ENCODE measurements at places on chromosomes 16 and 17. TPM values are rescaled to one million over a fixed set of nuclear protein-coding genes. Genes with fewer than 3 reads are reported as not detected.

The TVP23B gene
- 31.1 TPM for total RNA-seq

The JPH3 gene
- total RNA-seq: 0.63 TPM

The NACA2 gene
- total RNA-seq: not detected

The ZG16B gene
- total RNA-seq: not detected

The FA2H gene
- 0.92 TPM for total RNA-seq

The XAF1 gene
- total RNA-seq: 35.3 TPM

DNA sequence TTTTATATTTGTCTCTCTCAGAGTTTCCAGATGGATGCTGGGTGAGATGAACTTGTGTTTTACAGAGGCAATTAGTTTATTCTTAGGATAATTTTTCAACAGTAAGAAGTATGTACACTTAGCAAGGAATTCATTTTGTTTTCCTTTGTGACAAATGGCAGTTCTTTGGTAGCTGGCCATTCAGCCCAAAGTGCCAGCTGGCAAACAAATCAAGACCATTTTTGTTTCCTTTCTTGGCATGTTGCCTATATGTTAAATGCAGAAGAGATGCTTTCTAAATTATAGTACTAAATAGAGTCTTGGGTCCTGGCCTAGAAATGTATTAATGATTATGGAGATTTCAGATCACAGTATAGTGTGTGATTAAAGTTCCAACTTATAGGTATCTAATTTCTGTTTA, 337.1 kb downstream of the CNTNAP4 start:
- no peak for DNase-seq

DNA sequence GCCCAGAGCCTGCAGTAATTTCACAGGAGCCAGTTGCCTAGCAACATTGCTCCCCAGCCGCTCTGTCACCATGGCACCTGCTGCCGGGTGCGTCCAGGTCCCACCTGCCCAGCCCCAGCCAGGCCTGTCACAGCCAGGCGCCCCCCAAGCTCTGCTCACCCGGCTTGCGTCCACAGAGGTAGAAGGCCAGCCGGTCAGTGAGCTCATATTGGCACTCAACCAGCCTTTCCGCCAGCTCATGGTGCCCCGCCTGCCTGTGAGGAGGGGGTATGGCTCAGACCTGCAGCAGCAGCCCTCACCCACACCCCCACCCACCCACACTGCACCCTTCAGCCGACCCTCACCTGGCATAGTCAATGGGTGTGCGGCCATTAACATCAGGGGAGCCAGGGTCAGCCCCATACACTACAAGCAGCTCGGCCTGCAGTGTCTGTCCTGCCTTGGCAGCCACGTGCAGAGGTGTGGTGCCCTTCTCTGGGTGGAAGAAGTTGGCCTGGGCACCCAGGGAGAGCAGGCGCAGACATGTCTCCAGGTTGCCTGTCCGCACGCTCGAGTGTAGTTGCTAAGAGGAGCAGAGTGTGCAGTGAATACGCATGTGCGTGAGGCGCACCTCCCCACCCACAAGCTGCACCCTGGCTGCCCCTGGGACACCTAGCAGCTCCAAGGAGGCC, 7.7 kb downstream of the GIT1 start:
- no peak for DNase-seq

DNA sequence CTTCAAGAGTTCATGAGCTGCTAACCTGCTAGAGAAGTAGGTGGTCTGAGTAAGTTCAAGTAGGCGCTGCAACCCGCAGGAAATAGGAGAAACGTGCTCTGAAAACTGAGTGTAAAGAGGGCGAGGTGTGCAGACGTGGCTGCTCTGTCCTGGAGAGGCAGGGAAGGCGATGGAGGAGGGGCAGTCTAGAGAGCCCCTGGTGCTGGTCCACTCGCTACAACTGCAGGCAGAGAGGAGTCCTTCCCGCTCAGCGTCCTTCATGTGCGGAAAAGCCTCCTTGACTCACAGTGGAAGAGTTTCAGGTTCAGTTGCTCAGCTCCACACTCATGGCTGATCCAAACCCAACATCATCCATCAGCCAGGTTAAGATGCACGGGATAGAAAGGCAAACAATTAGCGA, 12.1 kb downstream of the ABCA3 start:
- DNase-seq: no peak

DNA sequence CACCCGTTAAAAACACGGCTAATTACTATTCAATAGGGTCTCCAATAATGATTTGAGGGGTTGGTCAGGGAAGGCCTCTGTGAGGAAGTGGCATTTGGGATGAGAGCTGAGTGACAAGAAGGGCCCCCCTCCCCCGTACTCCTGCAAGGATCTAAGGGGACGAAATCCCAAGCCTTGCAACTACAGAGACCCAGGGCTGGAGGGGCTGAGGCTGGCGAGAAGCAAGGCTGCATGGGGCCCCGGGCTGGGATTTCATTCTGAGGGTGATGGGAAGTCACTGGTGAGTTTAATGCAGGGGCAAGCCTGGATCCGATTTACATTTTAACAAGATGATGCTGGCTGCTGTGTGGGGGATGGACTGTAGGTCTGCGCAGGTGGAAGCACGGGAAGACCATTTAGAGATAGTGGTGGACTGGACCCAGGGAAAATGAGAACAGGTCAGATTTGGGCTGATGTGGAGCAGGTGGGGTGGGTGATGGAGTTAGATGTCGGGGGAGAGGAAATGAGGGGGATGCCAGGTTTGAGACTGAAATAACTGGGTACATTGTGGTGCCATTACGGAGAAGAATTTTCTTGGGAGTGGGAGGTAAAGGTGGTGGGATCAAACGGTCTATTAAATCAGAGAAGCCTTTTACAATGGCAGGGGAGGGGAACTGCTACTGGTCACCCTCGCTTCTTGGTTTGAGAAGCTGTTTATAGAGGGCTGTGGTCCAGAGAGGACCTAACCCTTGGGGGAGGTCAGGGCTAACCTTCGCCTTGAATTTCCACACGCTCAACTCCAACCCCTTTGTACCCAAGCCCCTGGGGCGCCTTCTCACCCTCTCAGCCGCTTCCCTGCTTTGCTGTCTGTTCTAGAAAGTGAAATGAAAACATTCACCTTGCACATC, 932 bp upstream of the MYBBP1A start:
- DNase-seq: no peak

- DNase-seq: no peak
Observed at GRCh38 chr17:74467221-74467951, 952 bp downstream of the CD300A start.

DNA sequence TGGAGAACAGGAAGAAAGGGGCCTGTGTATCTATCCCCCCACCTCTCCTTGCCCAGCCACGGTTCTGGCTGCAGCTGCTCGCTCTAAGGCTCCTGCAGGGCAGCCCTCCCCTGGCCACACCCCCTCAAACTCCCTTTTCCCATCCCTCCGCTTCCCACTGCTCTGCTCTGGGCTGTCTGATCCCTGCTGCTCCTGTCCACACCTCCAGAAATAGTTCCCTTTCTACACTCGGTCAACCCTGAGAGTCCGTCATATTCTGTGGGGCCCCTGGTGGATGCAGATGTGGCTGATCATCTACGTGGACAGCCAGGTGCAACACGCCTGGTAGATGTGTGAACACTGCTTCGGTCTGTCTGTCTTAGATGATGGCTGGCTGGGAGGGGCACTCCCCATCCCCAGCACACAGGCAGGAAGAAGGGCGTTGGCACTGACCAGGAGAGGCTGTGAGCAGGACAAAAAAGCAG, 19.3 kb upstream of the KRT19 start:
- no peak for DNase-seq

DNA sequence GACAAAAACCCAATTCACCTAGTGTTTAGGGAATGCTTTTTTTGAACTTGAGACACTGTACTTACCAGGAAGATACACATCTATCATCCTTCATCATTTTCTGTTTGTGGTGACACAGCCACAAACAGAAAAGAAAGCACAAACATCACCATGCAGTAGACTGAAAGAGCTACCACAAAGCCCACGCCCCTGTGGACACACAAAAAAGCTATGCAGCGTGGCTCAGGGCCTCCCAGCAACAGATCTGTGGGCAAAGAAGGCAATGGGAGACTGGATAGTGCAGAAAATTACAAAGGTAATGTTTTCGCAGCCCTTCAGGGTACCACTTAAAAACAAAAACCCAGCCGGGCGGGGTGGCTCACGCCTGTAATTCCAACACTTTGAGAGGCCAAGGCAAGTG, 9.6 kb downstream of the COTL1 start:
- DNase-seq: no peak

- DNase-seq: no peak
Observed at GRCh38 chr17:14451729-14452191, 150.9 kb downstream of the HS3ST3B1 start.

- no peak for DNase-seq
Observed at GRCh38 chr16:69476920-69477443, 52.6 kb downstream of the CYB5B start.

DNA sequence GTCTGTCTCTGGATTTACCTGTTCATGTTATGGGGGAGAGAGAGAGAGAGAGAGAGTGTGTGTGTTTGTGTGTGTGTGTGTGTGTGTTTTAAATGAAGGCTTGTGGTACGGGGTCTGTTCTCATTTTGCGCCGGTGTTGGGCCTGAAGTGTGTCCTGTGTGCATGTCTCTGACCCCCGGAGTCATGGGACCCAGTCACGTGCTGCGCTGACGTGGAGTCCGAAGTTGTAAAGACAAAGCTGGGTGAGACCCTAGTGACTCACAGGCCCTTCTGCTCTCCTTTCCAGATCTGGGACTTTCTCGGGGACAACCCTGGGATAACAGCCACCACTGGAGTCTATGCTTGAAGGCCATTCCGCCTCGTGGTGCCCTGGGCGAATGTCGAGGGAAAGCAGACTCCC, 35.0 kb downstream of the JPH3 start:
- no peak for DNase-seq

DNA sequence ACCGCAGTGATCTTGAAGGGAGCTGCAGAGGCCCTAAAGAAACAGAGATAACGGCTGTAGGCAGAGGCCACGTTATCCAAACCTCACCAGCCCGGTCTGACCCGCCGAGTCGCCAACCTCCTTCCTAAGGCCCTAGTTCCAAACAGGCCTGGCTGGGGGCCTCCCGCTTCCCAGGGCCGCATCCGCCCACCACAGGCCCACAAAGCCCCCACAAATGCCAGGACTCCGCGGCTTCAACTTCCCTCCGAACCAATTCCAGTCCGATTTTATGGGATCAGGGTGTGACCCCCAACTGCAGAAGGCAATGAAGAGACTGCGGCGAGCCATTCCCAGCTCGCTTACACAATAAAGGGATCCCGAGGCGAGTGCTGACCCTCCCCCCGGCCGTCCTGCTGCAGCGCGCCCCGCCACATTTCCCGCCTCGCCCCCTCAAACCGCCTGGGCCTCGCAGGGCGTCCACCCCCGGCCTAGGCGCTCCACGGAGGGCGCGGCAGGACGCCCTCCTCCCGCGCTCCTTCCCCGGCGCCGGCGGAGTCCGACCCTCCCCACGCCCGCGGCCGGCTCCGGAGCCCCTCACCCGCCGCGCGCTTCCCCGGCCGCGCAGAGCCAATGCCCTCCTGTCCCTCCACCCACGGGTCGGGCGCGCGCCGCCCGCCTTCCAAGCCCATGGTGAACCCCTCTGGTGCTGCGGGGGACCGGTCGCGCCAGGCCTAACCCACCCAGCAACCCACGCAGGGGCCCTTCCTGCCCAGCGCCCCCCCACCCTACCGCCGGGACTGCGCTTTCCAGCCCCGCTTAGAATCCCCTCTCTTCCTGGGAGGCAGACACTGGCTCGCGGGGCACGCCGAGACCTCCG, 926 bp downstream of the MYH10 start:
- no peak for DNase-seq

GRCh38 chr17:8315764-8316217, 5.8 kb downstream of the ARHGEF15 start:
- no peak for DNase-seq

- no peak for DNase-seq
Observed at GRCh38 chr17:63595132-63595531, 5.6 kb upstream of the TACO1 start.

DNA sequence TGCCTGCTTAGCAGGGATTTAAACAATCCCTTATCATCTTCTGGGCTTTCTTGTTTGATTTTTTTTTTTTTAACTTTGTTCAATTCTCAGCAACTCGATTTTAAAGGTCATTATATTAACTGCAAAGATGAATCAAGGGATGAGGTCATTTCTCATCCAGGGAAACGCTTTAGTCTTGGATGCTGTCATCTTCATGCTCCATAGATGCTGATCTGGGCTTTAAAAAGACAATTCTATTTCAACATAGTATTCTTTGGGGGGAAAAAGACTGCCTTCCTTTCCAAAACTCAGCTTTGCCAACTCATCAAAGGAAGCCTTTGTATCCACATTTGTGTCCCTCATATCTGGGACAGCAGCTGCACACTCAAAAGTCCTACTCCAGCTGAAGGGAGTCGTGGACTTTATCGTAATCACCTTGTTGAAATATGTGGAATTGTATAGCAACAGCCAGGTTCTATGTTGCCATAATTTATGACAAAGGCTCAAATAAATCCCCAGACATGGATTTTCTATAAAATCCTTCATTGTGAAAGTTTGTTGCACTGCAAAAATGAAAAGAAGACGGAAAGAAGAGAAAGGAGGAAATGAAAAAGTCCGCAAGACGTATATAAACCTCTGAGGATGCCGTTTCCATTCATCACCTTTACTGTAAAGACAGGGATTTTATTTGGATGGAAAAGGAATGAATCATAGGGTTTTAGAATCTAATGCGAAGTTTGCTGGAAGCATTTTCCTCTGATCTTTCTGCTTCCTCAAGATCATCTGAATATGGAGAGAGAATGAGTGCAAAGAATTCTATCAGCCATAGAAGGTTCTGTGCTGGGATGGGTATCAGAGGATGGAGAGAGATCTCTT, 48.6 kb upstream of the XYLT1 start:
- no peak for DNase-seq

- no peak for DNase-seq
Observed at GRCh38 chr16:57976331-57976796, 5.4 kb upstream of the CNGB1 start.

DNA sequence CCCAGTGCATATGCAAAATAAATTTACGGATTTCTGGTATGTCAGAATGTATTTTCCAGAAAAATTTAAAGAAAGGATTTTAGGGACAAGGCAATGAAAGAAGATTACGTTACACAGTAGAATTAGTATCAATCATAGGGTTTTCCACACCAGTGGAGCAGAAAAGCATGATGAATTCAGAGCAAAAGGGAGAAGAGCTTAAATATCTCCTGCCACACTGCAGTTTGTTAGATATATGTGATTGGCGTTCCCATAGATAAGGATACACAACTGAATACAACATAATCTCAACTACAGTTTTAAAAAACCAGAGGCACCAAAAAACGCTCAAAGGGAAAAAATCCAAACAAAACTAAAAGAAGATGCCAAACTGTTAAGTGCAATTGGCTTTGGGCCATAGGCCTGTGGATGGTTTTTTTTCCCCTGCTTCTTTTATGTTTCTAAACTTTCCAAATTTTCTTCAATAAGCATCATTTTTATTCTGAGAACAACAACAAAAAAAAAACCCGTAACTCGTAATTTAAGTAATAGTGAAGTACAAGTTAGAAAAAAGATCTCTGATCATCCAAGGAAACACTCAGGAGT, 22.3 kb downstream of the MARF1 start:
- DNase-seq: no peak
